ENCODE measurements at places on chromosomes 6 and 20.

GRCh38 chr6:26411751-26412150 is 9.7 kb downstream of the BTN3A1 start:
- DNase-seq, result no peak

DNA sequence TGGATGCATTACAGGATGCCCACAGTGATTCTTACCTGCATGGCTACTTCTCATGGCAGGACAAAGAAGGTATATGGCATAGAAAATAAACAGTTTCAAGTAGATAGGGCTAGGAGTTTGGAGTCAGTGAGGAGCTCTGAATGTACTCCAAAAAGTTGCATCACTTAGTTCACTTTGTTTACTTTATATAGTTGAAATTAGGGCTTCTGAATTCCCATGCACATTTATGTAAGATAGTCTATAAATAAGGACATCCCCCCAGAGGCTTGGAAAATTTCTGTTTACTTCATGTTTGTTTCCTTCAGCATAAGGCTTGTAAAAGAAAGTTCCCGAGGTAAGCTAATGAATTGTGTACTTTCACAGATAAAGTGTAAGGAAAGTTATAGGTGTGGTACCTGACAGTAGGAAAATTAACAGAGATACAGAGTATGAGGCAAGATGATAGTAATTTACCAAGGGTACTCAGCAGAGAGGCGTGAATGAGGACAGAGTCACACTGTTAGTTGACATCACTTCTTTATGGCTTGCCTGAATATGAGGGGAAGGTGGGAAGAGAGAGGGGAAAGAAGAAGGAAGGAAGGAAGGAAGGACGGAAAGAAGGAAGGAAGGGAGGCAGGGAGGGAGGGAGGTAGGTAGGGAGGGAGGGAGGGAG is 51.1 kb downstream of the ADTRP start:
- DNase-seq, result no peak

- DNase-seq, result no peak
These were observed 146.3 kb downstream of the EPM2A start for GRCh38 chr6:145588981-145589380.

GRCh38 chr6:126905917-126906316 is 212.6 kb upstream of the RSPO3 start:
- no peak for DNase-seq

DNA sequence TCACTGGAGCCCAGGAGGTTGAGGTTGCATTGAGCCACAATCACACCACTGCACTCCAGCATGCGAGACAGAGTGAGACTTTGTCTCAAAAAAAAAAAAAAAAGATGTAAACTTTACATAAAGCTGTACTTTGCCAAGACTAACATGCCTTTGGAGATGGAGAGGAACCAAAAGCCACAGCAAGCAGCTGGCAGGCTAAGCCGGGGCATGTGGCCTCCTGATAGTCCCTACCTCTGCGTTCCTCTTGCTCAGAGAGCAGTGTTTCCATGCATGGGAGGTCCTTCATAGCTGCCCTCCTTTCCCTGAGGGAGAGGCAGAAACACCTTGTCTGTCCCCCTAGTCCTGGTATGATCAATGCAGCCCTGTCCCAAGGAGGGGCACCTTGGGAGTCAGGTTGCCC is 35.2 kb downstream of the SPATA2 start:
- no peak for DNase-seq

DNA sequence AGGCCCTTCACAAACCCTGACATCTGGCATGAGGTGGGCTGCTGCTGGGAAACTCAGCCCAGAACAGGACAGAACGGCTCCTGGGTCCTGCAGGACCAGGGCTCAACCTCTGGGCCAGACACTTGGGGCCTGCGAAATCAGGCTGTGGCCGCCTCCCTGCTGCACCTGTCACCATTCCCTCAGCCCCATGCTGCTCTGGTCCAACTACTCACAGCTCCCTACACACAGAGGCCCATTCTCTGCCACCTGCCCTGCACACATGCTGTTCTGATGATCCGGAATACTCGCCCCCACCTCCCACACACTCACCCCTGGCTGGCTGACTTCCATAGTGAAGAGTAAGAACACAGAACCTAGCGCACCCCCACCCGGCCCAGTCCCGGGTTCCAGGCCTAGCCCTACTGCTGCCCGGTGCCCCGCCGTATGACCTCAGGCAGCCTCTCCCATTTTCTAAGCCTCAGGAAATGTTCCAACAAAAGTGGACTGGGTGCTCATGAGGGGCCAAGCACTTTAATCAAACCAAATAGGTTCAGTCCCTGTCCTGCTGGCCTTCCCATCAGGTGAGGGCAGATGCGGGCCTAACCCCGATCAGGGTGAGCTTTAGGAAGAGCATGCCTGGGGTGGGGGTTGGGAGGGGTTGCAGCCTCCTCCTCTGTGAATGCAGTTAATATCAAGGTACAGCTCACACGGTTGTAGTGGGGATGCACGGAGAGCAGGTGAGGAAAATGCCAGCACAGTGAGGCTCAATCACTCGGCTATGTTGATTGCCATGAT is 3.9 kb downstream of the PEDS1 start:
- DNase-seq, result no peak

DNA sequence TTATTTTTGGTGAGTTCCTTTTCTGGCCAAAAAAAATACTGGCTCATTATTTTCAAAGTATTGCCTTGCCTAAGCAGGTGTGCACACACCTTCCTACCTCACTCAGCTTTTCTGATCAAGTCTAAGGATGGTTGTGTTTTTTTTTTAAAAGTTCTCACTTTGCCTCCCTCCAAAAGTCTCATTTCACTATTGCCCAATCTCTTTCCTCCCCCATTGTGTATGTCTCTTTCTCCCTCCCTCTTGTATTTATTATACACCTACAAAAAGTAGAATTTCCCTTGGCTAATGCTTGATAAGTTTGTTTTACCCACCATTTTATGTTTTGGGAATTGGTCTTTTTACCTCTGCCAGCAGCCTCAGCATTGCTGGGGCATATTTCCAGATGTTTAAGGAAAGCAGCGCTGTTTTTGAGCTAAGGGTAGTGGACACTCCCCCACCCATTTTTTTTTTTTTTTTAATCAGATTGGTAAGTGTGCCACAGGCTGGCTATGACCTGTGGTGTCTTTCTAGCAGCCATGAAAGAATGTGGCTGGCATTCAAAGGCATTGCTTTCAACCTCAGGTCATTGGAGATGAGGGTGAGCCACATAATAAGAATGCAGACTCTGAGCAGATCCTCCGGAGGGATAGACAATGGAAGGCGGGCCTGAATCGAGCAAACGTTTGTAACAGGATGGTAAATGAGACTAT is 668.6 kb downstream of the UTRN start:
- DNase-seq, result no peak

DNA sequence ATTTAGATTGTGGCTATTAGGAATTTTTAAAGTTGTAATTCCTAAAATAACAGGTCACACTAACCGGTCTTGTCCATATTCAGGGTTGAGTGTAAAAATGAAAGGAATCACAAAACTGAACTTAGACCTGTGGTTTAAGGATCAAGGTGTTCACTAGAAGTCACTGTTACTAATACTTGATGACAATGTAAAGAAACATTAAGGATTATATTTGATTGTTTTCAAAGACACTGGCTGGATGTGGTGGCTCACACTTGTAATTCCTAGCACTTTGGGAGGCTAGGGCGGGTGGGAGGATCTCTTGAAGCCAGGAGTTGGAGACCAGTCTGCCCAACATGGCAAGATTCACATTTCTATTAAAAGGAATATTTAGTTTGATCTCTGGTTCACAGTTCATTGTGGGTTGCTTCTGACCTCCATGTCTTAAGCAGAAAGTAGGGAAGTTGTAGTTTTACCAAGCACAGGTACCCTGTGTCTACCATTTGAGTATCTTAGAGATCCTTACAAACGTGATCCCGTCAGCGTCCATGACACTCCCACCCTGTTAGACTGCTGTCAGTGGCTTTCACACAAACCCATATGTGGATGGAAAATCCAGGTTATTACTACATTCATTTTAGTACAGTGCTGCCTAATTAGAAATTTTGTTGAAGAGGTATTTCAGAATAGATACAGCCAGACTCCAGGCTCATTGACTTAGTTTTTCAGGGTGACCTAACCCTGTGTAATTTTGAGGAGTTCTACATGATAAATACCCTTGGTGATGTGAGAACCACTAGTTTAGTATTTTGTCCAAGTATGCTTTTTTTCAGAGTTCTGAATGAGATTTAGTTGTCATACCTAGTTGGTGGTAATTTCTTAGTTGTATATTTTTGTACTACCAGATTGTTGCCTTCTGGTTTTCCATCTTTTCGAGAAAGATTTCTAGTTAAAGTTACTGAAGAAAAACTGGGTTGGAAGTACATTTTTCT is 10.2 kb downstream of the SRSF3 start:
- DNase-seq, result no peak

DNA sequence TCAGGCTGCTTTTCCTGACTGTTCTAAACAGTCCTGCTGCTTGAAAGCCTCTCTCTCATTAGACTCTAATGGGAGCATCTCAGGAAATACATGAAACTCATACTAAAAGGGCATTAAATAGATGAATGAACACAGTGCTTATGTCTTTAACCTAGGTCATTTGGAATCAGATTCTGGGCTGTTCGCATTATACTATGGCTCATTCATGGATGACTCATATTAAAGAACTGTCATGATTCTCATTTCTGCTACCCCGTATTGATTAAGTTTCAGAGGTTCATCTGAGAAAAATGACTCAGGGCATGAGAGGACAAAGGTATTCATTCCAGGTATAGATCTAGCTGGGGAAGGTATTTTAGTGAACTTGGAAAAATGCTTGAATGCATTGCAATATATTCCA is 335.5 kb downstream of the GJA1 start:
- no peak for DNase-seq

- DNase-seq, result no peak
These were observed 57.6 kb downstream of the CPNE5 start for GRCh38 chr6:36781669-36782068.

DNA sequence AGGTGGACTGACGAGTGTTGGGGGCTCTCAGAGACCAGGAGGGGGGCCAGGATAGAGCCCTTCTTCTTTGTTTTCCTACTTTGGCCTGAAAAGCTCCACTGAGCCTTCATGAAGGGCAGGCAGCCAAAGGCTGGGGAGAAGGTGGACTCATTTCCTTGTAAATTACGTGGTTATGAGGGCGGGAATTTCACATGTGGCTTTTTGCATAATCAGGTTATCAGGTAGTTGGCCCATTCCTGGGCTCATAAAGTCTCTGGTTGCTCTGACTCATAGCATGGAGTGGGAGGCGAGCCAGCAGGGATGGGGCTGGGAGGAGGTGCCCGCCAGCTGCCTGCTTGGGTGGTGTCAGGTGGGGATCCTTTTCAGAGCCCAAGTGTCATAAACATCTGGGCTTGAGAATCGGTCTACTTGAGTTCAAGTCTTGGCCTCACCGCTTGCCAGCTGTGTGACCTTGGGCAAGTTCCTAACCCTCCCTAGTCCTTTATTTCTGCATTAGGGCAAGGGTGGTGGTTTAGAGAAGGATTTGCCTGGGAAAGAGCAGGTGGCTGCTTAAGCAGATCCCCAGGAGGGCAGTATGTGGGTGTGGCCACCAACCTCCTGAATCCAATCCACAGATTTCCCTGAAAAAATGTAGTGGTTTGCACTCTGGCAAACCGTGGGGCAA is 26.5 kb upstream of the RNF24 start:
- no peak for DNase-seq

DNA sequence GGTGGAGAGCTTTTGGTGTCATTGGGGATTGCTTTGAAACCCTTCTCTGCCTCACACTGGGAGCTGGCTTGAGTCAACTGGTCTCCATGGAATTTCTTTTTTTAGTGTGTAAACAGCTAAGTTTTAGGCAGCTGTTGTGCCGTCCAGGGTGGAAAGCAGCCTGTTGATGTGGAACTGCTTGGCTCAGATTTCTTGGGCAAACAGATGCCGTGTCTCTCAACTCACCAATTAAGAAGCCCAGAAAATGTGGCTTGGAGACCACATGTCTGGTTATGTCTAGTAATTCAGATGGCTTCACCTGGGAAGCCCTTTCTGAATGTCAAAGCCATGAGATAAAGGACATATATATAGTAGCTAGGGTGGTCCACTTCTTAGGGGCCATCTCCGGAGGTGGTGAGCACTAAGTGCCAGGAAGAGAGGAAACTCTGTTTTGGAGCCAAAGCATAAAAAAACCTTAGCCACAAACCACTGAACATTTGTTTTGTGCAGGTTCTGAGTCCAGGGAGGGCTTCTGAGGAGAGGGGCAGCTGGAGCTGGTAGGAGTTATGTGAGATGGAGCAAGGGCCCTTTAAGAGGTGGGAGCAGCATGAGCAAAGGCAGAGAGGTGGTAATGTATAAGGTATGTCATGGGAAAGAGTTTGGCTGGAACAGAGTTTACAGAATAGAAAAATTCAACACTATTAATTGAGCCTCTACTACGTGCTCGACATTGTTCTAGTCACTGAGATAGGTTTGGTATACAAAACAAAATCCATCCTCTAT is 31.2 kb downstream of the SRSF3 start:
- DNase-seq, result no peak

DNA sequence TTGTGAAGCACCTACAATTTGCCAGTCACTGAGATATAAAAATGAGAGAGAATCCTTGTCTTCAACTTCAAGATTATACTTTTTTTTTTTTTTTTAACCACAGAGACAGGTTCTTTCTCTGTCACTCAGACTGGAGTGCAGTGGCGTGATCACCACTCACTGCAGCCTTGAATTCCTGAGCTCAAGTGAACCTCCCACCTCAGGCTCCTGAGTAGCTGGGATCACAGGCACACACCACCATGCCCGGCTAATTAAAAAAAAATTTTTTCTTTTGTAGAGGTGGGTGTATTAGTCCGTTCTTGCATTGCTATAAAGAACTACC is 51.6 kb upstream of the PMEPA1 start:
- no peak for DNase-seq

GRCh38 chr6:42777126-42777822 is 4.6 kb upstream of the BICRAL start:
- DNase-seq, result no peak

GRCh38 chr20:62367136-62367632 is at the start of gene LAMA5:
Gene LAMA5, minus strand, starts transcription at chr20:62367312. Its CDS starts 67 bp downstream, at chr20:62367245.
- DNase-seq, result no peak

- DNase-seq, result no peak
These were observed 163.8 kb downstream of the TMEM200A start for GRCh38 chr6:130529569-130530149.

- no peak for DNase-seq
These were observed 4.1 kb downstream of the BMP7 start for GRCh38 chr20:57262301-57262700.

DNA sequence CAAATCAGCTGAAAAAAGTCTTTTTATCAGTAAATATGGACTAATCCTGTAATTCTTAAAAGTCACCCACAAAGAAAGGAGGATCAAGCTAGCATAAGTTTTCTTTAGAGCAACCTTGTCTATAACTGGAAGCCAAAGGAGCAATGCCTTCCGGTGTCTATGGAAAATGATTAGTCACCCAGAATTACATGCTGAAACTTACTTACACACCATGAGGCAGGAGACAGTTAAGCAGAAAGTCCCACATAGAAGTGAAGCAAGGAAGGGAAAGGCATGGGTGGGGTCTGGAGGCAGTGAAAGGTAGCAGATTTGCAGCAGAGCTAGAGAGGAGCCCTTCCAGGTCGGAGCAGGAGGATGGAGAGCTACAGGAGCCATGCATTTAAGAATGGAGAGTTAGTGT is 153.7 kb upstream of the RIPOR2 start:
- no peak for DNase-seq

All from right renal cortex interstitium (tissue), 3 donors.